ENCODE measurements at places on chromosomes 2 and 18. TPM values are rescaled to one million over a fixed set of nuclear protein-coding genes. Genes with fewer than 3 reads are reported as not detected.

Gene KCNK3
- 0.44 TPM for total RNA-seq

Gene INHBB
- 0.72 TPM for total RNA-seq

Gene CYP26B1
- total RNA-seq = 1.9 TPM

DNA sequence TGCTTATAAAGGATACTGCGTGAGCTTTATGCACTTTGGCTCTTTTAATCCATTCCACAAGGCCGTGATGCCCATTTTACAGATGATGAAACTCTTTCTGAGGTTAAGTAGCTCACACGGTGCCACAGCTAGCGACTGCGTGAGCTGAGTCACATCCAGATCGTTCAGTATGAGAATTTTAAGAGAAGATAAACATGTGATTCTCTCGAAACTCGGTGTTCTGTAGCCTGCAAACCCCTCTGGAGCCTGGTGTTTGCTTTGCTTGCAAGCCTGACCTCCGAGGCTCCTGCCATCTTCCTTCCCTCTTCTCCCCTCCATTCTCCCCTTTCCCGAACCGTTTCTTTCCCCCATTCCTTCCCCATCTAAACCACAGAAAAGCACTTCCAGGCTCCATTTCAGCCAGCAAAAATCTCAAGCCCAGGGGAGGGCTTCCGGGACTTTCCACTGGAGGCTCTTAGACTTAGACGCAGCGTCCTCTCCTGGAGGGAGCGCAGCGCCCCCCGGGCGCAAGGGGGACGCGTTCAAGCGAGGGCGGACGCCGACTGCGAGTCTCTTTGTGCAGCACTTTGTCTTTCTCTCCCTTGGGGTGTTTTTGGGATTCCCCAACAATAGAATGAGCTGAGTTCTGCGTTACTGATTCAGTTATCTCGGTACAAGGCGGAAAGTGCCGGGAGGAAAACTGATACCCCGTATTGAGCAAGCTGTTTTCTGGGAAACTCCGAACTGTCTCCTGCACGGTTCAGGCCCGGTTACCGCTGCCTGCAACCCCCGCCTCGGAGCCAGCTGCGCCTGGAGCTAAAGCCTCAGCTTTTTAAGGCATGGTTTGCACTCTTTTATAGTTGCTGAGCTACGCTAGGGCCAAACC lies 38.0 kb downstream of the CYP1B1 start:
- no peak for ATAC-seq

DNA sequence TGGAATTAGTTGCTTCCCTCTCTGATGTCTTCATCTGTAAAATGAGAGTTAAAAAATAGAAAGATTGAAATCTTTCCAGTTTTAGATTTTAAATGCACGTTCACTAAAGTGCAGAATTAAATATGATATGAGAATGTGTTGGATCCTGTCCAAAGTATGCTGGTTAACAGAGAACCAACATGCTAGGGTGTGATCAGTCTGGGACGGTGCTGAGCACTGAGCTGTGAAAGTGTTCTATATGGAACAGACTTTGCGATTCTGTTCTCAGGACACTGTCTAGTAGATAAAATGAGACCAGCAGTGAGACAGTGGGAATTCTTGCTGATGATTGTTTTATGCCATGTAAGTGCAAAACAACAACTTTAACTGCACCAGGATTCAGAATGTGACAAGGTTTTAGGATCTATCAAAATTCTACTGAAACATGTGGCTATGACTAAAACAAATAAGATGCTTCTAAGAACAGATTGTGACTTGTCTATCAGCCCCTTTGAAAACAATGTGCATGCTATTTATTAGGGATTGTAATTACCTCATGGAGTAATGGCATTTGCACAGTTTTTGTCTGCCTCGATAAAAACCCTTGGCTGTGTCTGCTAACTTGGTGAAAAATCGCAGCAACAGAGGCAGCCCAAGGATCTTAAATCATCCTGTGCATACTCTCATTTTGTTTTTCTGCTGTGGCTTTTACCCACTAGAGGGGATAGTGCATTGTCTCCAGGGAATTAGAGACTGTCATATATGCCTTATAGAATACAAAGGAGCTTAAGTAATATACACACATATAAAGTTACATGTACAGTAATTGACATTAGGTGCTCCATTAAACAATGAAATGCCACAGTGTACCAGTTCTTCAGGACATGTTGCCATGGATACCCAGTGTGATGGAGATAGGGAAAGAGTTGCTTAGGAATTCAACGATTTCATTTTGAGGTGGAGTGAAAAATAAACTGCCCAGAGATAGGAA lies 55.1 kb downstream of the MAP3K20 start:
- ATAC-seq = no peak

DNA sequence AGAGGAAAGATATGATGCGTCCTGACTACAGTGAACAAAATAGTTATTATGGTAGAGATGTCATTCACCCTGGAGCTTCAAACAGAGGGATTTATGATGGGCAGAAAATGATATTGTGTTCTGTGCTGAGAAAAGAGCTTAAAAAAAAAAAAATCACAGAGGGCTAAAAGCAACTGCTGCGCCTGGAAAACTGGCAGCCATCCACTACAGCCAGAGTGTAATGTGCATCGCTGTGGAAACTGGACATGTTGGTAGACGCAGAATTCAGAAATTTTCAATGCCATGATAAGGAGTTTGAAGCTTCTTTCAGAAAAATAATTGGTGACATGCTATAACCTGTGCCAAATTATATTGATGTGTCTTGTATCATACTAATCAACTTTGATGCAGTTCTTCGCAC lies 122.9 kb upstream of the SOX11 start:
- ATAC-seq = no peak

GRCh38 chr2:203446071-203446481 lies 89.0 kb downstream of the RAPH1 start:
- ATAC-seq = no peak

DNA sequence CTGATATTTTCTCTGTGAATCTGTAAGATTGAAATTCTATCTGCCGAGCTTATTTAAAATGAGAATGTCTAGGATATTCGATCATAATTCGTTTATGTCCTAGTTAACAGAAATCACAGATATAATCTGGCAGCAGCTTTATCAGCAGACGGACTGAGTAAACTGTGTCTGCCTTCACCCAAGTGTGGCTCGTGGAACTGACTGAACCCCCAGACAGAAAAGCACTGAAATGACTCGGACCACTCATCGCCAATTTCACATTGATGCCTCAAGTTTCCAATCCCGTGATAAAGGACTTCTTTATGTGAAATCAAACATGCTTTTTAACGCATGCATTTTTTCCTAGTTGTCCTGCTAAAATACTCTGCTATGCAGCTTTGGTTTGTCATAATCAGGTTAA lies 15.9 kb downstream of the TNFRSF11A start:
- no peak for ATAC-seq

Gene SEPTIN2
- total RNA-seq = 177 TPM

DNA sequence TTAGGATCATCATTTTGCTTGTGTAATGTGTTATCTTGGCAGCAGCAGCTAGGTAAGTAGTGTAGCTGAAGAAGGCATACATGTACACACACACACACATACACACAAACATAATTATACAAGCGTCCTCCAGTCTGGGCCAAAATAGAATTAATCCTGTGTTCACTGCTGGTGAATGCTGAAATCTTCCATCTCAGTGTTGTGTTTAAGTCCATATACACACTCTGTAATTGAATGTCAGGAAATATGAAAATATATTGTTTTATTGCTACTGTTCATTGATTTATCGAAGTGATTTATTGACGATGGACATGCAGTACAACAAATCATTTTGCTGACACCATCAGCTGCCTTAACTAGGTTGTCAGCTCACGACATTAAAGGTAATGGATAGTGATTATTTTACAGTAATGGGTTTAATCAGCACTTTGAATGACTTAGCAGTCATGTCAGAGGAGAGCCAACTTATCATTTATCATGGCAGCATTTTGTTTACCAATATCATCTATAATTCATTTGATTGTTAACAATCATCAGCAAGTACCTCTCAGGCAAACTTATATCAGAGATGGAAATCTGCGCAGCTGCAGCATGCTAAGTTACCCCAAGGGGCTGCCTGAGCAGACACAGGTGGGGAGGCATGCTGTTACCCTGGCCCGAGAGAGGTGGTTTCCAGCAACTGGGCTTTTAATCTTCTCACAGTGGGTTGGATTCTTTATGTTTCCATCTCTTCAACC lies 83.7 kb upstream of the FSHR start:
- ATAC-seq = no peak

Gene ZNF519
- total RNA-seq = 6.7 TPM

- ATAC-seq = no peak
Observed at GRCh38 chr2:129744649-129745048, 234.8 kb upstream of the RAB6C start.

Gene UNC50
- total RNA-seq = 22.6 TPM

GRCh38 chr2:3377279-3377611 lies 373 bp downstream of the EIPR1 start:
- peak; percentile 4 for ATAC-seq

Gene CRYGD
- total RNA-seq = not detected

Data from esophagus mucosa (tissue), 1 donor.